ENCODE measurements at places on chromosomes 5 and 9.

- DNase-seq, result no peak
These were observed 83.1 kb downstream of the COL27A1 start for GRCh38 chr9:114238472-114238871.

DNA sequence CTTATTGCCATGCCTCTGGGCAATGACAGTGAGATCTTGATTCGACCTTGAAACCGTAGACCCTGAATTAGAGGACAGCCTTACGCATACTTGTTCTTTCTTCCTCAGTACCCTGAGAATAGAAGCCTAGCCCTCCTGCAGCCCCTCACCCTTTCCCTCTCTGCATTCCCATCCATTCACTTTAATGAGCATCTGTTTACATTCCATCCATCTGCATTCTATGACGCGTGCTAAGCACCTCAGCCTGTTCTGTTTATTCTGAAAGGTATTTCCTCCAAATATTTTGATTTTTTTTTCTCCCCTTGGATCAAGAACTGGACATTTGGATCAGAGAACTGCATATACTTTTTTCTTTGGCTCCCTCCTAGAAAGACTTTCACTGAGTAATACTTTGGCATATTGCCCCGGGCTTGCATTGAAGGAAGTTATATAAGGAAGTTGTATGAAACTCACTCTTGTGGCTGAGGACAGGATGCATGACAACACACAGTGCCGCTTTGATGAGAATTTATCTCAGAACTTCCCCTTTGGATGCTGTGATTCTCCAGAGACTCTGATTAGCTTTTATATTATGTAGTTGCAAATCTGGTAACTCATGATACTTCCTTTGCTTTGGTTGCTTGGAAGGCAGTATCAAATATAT is 15.7 kb downstream of the TMEM8B start:
- DNase-seq, result no peak

DNA sequence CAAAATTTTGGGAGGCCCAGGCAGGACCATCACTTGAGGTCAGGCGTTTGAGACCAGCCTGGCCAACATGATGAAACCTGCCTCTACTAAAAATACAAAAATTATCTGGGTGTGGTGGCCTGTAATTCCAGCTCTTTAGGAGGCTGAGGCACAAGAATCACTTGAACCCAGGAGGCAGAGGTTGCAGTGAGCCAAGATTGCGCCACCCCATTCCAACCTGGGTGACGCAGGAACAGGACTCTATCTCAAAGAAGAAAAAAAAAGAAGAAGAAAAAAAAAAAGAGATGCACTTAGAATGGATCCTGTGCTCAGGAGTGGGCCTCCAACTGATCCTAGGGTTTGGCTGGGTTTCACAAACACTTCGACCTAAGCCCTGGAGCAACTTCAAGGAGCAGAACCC is 45.1 kb downstream of the GLDC start:
- no peak for DNase-seq

GRCh38 chr9:137476856-137477255 is 17.7 kb upstream of the NSMF start:
- DNase-seq, result no peak

DNA sequence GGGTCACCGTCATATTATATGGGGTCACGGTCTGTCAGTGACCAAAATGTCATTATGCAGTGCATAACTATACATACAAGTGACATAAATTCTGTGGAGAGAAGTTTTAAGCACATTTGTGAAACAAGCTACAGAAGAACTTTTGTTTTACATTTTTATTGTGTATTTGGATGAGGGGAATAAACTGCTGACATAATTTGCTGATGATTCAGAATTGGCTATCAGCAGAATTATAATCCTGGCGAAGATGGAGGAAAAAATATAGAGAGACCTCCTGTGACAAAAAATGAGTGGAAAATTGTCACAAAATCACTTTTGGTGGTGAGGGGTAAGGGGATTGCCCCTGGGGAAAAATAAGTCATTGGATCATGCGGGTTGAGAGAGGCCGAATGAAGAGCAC is 116.3 kb upstream of the ANKRD55 start:
- DNase-seq, result no peak

GRCh38 chr5:115267617-115268016 is 4.9 kb upstream of the PGGT1B start:
- no peak for DNase-seq

DNA sequence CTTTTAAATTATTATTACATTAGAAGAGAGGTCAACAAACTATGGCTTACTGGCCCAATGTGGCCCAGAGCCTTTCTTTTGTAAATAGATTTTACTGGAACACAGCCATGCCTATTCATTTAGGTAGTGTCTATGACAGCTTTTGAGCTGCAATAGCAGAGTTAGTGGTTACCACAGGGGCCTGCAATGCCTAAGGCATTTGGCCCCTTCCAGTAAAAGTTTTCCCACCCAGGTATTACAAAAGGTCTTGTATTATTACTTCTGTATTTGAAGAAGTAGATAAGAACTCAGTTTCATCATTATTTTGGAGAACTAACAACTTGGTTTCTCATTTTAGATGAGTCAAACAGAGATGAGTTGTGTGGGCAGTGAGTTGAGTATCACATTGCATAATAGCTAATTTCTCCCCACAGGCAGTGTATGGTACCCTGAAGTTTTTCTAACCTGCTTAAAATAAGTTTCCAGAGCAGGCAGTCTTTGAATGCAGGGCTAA is 9.5 kb downstream of the MTRR start:
- no peak for DNase-seq

DNA sequence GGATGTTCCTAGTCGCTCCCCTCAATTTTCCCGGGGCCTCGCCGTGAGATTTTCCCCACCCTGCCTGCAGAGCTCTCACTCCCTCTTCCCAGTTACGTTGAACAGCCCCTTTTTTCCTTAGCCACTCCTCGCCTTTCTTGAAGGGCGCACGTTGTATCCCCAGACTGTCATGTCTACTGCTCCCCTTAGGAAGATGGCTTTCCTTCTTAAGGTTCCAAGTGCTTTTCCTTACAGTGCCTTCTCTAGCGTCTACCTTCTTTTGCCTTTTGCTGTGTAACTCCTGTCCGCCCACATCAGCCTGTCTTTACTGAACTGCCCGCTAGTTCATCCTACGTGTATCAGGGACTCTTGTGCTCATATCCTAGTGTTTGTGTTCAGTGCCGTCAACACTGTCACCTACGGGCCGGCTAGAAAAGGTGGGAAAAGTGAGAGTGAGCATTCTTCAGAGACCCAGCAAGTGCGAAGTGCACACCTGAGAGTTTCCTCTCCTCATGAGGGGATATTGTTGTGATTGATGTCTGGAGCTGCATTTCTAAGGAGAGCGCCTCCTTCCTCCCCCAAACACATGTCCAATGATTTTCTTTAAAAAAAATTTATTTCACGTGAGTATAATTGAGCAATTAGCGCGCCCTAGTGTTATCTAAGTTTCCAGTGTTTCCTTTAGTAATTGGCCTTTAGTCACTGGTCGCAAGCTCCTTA is 764 bp downstream of the CAMLG start:
- DNase-seq, result peak; percentile 21
